ENCODE measurements at places on chromosomes 6 and 20.

DNA sequence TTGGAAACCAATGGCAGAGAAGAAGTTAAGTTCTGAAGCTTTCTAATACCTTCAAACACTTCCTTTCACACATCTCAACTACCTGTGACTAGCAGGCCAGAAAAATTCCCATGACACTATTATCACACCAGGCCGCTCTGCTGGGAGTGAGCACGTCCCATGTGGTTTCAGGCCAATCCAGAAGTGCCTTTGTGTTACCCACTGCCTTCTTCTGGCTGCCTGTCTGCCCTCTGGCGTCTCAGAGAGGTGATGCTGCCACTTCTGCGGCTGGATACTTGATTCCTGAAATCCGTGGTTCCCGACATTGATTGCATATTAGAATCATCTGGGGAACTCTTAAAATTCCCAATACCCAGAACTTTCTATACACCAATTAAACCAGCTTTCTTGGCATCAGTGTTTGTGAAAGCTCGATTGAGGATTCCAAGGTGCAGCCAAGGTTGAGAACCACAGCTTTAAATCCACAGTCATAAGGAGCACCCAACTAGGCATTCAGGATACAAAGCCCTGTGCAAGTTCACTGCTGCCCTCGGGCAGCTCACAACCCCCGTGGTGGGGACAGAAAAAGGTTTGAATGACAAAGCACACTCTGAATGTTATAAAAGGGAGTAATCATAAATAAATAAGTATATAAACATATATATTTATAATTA is 65.6 kb downstream of the STMND1 start:
- no peak for DNase-seq

- DNase-seq, result no peak
These were observed 1359.4 kb upstream of the GJE1 start for GRCh38 chr6:140773276-140773675.

DNA sequence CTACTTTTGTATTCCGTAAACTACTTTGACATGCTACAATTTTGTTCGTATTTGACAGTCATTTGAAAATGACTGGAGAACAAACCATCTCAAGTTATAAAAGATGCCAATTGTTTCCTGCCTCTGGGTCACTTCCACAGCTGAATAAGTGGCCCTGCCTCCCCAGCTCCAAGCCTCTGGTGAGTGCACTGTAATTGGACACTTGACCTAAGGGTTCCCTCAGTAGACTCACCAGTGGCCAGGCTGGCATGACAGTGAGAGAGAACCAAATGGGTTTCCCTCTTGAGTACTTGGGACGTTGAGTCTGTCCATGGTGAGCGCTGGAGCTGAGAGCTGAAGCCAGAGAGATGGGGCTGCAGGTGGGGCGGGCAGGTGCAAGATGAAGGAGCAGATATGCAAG is 57.1 kb downstream of the SLC35D3 start:
- DNase-seq, result no peak

GRCh38 chr6:117354671-117355070 is 71.1 kb downstream of the ROS1 start:
- DNase-seq, result no peak

DNA sequence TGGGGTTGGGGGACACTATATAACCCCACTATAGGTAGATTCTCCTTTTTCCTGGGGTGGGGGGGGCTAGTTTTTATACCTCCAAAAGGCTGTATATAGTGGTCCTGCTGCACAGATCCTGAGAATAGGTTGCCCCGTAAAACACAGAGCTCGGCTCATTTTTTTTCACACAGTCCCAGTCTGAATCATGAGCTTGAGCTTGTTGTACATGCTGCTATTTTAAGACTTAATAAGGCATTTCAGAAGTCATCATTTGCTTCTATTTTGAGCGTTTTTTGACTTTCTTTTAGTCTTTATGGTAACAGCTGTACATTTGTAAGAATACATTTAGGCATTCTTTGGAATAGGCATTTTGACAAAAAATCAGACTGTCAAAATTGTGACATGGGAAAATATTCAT is 30.5 kb downstream of the SLC9A8 start:
- no peak for DNase-seq

GRCh38 chr6:24415753-24416152 is 13.0 kb downstream of the MRS2 start:
- no peak for DNase-seq

GRCh38 chr20:59468831-59469230 is 135.5 kb upstream of the PHACTR3 start:
- no peak for DNase-seq

GRCh38 chr6:114467931-114468330 is 125.1 kb upstream of the HS3ST5 start:
- DNase-seq, result no peak

GRCh38 chr6:101705866-101706265 is 312.4 kb downstream of the GRIK2 start:
- DNase-seq, result no peak

DNA sequence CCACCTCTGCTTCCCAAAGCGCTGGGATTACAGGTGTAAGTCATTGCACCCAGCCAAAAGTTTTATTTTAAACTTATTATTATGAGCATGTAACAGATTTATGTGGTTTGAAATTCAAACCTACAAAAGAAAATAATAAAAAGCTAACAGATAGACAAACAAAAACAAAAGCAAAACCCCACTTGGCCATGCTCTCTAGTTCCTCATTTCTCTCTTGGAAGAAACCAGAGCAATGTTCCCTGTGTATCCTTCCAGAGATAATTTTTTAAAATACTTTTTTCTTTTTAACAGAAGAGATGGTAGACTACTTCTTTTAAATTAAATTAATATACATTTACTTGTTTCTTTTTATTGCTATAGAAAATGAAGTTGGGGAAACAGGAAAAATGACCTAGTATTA is 28.0 kb upstream of the SLC17A3 start:
- no peak for DNase-seq

DNA sequence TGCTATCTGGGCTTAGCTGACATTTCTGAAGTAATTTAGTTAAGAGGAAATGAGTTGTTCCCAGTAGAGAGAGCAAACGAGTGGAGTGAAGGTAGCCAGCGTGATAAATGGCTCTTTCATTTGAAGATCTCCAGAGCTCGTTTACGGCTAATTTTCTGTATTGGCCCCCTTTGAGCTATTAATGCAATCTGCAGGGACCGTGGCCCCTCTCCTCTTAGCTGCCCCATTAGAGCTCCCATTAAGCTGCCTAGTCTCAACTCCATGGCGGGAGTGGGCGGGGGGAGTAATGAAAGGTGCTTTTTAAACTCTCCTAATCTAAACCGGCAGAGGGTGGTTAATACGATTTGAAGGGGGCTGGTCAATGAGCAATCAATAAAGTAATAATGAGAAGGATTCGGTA is 12.5 kb downstream of the TFAP2B start:
- DNase-seq, result no peak

DNA sequence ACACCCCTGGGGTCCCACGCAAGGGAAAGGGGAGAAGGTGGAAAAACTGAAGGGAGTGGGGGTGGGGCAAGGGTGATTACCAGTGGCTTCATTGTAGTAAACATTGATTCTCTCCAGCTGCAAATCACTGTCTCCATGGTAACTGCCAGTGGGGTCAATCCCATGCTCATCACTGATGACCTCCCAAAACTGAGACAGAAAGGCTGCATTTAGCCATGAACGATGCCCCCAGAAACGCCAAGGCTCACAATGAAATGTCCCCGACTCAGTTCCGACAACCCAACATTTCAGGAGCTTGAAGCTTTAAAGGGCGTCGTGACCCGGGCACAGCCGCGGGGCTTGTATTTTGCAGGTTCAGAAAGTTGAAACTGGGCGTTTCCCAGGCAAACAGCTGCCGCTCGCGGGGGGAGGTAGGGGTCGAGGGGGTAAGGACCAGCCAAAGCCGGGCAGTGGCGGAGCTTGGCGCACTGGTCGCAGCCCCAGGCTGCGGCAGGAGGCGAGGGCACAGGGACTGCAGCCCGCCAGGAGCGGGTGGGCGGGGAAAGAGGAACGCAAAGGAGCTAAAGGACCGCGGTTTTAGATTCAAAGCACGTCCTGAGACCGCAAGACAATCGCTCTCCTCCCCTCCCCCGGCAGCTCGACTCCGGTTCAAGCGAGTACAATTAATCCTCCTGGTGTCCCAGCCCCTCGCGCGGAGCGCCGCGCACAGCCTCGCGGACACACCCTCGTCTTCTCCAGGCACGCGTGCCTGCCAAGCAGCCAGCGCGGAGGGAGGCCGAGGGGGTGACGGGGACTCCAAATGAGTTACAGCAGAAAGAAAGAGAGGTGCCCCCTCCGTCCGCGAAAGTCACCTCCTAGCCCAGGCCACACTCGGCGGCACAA is 731 bp downstream of the TUBB2B start:
- DNase-seq, result no peak

GRCh38 chr6:157240059-157240959 is 83.0 kb downstream of the TMEM242 start:
- DNase-seq, result no peak

DNA sequence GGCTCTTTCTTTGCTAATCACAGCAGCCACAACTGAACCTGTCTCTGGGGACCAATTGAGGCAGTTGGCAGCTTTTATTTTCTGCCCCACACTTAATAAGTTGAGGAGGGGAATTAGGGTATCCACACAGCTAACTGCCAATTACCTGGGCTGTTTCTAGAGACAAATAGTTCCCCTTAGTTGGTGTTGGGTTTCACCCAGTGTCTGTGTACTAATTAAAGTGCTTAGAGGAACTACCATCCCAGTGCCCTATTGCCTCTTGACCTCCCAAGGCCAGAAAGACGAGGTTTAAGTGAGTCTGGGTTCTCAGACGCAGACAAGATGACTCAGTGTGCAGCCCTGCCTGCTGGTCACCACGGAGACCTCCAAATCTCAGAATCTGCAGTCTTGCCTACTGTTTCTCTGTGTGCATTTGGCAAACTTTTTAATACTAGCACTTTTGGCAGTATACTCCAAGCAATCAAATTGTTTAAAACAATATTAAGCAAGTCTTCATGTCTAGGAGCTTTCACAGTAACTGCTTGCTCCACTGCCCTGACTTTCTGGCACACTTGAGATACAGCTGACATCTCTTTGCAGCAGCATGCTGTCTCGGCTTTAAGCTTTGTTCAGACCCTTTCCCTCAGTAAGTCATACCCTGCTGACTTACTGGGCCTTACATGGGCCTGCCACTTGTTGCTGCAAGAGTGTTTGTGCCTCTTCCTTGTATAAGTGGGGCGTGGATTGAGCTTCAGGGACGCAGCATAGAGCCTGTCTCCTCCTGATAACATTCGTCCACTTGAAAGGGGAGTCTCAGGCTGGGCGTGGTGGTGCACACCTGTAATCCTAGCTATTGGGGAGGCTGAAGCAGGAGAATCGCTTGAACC is 31.9 kb downstream of the STK35 start:
- no peak for DNase-seq

- DNase-seq, result no peak
These were observed 393.3 kb downstream of the C6orf118 start for GRCh38 chr6:164916087-164916486.

All from activated CD8-positive, alpha-beta memory T cell treated with anti-CD3 and anti-CD28 coated beads, Interleukin-2, amount 10 ng/mL, durations not matched to agents 7 days and 5 days (primary cell).